Activated T-helper 17 cell treated with anti-CD3 and anti-CD28 coated beads, Interleukin-2, amount 50 U/mL, for 72 hours (primary cell): ENCODE measurements at places on chromosomes 12 and 14. TPM values are rescaled to one million over a fixed set of nuclear protein-coding genes. Genes with fewer than 3 reads are reported as not detected.
A peak's percentile ranks its signal among the peaks of the same experiment; 100 is the strongest.

GRCh38 chr14:103121846-103122584, 1.2 kb upstream of the TNFAIP2 start:
- ATAC-seq, result no peak

DNA sequence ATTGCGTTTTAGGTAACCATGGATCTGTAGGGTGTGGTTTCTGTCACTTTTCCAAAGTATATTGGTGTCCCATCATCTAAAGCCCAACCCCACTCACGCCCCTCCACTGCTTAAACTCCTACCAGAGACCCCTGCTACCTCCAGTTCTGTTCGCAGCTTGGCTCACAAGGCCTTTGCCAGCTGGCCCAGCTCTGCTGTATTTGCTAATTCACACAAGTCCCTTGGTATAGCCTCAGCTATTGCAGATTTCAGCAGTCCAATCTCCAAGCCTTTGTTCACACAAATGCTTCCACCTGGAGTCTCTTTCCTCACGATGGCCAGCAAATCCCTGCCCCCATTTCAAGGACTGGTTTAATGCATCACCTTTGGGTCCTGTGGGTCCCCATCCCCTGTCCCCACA, 24.2 kb downstream of the ISCA2 start:
- no peak for ATAC-seq

GRCh38 chr14:63745858-63746425, 18.1 kb upstream of the SGPP1 start:
- peak; percentile 64 for ATAC-seq

DNA sequence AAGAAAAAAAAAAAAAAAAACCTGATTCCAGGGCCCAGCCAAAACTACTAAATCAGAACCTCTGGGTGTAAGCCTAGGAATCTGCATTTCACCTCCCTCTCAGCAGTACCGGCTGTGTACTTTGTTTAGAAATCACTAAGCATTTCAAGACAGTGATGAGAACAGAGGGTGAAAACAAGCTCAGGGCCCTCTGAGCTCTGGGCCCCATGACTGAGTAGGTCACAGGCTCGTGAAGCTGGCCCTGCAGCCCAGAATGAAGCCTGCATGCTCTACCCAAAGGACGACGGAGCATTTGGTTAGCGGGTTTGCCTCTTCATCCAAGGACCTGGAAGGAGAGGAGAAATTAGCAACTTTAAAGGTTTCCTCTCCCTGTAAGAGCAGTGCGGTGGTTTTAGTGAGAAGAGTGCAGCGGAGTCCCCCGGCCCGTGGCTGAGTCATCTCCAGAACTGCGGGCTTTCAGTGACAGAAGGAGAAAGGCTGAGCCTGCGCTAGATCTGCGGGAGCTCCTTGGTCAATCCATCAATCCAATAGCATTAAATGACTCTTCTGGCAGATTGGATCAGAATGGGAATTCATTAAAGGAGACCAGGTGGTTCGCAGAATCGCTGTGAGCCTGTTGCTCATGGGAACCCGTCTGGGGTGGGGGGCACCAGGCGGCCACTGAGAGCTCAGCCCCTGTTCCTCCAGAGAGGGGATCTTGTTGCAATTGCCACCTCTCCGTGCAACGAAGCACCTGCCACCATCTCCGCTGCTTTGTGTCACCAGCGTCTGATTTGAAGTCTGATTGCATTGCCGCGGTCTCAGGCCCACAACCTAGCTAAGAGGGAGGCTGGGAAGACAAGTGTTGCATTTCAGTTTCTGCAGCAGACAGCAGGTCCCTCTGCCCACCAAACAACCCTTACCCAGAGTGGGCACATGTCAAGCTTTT, 7.3 kb downstream of the IL31 start:
- peak; percentile 94 for ATAC-seq

- no peak for ATAC-seq
These were observed 15.6 kb downstream of the TPH2 start for GRCh38 chr12:71954083-71954778.

DNA sequence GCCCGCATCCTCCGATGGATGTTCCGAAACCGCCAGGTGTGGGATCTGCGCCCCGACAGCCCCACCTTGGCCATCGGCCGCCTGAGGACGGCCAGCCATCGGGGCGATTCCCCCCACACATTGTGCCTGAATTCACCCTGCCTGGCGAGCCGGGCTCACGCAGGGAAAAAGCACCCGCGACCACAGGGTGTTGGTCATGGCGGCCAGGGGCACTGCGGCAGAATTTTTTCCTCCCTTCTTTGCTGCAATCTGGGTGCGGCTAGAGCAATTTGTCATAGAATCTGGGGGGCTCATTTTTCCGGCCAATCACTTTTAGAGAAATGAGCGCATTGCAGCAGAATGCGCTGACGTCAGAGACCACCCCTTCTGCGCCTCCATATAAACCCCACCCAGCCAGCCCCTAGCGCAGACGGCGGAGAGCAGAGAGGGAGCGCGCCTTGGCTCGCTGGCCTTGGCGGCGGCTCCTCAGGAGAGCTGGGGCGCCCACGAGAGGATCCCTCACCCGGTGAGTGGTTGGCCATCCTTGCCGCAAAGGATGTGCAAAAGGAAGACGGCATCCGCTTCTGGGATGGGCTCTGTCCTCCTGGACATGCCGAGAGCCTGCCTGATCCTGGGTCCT, at the start of gene MEG3:
Gene MEG3 (plus strand): TSS at position 406 of the 619 bp plus-strand sequence.
- no peak for ATAC-seq

DNA sequence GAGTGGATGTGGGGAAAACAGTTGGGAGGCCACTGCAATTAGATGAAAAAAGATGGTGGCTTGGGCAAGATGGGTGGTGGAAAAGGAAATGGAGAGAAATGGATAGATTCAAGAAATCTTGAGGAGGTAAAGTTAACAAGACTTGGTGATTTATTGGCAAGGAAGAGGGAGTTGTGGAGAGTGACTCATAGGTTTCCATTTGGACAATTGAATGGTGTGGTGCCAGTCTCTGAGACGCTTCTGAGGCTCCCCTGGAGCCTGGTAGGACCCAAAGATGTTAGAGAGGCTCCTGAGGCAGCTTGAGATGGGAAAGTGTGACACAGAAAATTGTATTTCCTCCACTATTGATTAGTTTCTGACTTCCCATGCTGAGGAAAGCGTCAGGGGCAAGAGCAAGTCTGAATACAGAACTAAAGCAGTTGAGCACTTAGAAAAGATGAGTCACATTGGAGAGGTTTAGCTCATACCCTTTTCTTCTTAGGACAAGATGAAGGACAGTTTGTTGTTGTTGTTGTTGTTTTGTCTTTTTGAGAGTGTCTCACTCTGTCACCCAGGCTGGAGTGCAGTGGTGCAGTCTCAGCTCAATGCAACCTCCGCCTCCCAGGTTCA, 4.5 kb downstream of the PRPF40B start:
- no peak for ATAC-seq

DNA sequence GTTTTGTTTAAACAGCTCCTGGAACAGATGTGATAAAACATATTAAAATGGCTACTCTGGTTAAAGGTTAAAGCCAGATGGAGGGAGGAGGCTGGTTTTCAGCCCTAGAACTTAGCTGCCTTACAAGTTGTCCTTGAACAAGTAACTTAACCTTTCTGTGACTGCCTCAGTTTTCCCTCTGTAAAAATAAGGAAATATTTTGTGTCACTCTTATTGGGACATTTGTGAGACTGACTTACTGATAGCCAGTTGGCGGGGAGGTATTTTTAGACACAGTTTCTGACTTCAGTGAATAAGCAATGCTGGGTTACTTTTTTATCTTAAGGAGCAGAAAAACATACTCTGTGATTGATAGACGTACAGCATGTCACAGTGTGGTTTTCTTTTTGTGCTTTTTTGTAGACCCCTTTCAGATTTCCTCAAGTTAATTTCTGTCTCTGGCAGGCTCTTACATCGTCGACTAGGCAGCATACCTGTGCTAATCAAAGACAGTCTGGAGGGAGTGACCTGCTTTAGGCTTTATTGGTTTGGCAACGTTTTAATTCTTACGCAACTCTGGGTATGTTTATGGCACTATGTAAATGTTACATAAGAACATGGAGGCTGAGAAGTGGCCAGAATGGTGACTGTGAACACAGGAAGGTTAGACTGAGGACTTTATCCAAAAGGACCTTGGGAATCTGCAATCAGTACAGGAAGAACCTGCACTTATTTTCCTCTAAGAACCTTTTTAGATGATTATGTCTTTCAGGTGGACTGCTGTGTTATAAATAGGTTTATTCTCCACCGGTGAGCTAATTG, 3.3 kb downstream of the ACVR1B start:
- no peak for ATAC-seq

DNA sequence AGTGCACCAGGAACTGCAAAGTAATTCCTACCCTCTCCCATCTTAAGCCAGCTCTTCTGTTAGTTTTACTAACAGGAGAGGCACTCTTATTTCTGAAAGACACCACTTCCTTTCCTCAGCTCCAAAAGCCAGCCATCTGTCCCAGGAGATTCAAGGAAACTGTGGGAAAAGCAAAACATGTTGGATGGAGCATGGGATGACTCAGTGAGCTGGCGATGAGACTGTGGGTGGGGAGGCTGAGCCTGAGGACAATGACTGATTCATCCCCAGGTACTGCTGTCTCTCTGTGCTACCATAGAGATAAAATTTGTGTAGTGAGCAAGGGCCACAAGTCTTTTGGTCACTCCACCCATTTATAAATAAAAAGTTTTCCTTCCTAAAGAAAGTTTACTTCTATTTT, 141.4 kb downstream of the MYRFL start:
- no peak for ATAC-seq

- ATAC-seq, result peak; percentile 86
These were observed 34.3 kb downstream of the FGD6 start for GRCh38 chr12:95182868-95183415.

- ATAC-seq, result peak; percentile 89
These were observed 16.4 kb upstream of the ESPL1 start for GRCh38 chr12:53251477-53252348.

DNA sequence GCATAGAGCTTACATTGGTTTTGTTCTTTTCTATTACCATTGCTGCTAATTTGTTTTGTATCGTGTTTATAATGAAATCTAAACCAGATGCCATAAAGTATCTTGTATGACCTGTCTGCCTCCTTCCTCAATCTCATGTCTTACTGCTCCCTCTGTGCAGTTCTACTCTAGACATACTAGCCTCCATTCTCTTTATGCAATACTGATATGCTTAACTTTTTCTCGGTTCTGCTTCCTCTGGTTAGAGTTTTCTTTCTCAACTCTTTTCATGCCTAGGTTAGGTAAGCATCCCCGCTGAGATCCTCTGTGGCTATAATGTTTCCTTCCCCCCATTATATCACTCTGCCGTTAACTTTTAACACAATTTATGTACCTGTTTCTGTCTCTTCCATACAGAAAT, 852.3 kb downstream of the TRHDE start:
- no peak for ATAC-seq

- no peak for ATAC-seq
These were observed 30.3 kb downstream of the PDE3A start for GRCh38 chr12:20398686-20399085.

DNA sequence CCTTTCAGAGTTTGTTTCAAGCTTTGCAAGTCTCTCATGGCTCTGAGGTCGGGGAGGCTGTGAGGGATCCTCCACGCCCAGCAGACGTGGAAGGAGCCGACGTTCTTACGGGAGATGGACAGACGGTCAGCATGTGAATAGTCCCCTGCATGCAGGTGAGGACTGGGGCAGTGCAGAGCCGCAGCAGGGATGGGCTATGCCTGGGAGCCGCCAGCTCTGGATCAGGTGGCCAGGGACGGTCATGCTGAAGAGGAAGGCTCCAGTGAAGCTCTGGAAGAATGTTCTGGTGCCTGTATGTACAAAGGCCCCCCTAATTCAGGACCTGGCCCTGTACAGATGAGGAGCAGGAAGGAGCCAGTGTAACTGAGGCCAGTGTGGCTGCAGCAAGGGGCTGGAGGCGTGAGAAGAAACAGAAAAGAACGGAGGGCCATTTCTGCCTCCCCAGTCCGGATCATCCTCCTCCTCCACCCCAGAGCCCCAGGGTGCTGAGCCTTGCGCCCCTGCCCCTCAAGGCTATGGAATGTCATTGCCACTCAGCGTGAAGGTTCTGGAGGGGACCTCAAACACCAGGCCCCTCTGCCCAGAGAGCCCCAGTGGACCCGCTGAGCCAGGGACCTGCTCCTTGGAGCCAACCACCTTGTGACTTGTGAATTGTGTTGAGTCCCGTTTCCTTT, 96.8 kb upstream of the DIO3 start:
- no peak for ATAC-seq

DNA sequence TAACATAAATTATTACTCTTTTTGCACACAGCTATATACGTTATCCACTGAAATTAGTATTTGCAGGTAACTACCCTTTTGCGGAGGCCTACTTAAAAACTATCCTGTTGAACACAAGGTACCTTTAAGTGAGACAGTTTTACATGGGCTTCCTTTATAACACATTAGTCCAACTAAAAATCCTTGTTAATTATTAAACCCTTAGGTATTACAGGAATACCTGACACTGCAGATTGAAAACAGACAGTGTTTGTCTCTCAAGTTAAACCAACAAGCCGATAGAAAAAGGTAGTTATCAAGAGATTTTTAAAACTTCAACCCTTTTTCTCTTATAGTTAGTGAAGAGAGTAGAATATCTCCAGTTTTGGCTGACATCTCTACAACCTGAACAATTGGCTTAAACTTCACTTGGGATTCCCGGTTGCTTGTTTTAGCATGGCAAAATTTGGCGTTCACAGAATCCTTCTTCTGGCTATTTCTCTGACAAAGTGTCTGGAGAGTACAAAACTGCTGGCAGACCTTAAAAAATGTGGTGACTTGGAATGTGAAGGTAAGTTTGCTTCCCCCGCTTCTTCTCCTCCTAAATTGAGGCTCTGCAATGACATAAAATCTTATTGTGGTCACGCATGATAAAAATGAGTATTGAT, at the start of gene MIA2:
Gene MIA2 (plus strand): TSS at position 236 of the 647 bp plus-strand sequence. CDS start 200 bp downstream, at position 436.
- no peak for ATAC-seq

DNA sequence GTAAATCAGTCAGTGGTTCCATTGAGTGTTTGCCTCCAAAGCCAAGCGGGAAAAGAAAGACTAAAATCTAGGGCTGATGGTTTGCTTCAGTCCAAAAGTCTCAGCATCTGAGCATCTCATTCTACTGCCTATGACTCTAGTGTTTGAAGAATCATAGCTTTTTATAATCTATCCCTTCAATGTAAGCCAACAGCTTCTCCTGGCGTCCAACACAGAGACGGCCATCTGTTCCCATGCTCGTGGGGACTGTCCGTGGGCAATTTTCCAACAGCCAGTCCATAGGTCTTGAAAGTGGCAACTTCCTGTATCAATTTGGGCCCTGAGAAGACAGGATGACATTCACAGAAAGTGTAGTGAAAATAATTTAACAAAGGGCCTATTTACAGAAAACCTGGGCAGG, 544.4 kb upstream of the TMEM132C start:
- ATAC-seq, result no peak

DNA sequence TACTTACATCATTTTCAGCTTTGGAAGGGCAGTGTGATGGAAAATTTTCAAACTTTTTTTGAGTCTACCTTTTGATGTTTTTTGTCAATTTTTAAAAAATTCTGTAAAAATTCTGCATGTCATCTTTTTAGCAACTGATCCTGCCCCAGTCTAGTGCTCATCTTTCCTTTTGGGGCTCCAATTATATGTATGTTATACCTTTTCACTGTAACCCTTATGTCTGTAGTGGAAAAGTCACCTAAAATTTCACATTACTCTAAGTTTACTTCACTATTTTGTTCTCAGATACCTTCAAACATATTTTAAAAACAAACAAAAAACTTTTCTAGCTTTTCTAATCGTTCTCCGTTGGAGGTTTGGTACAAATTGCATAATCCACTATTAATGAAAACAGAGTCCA, 32.5 kb upstream of the MYRFL start:
- ATAC-seq, result no peak

The FAR2 gene
- 18.5 TPM for total RNA-seq

The ITGB7 gene
- total RNA-seq, result 187 TPM

The PYGL gene
- 0.26 TPM for total RNA-seq

The VWF gene
- 0.04 TPM for total RNA-seq

The AICDA gene
- not detected for total RNA-seq

The GPHN gene
- total RNA-seq, result 21.7 TPM

The C12orf56 gene
- not detected for total RNA-seq

The FOXG1 gene
- not detected for total RNA-seq

The APOLD1 gene
- total RNA-seq, result 8.7 TPM

The CD27 gene
- total RNA-seq, result 42.1 TPM

The SLC25A47 gene
- total RNA-seq, result not detected
